Foreskin keratinocyte (primary cell): ENCODE measurements at places on chromosomes 13 and 19. TPM values are rescaled to one million over a fixed set of nuclear protein-coding genes. Genes with fewer than 3 reads are reported as not detected.

CASP14 gene
- total RNA-seq, result 0.07 and 0.10 TPM in 2 replicates

DNA sequence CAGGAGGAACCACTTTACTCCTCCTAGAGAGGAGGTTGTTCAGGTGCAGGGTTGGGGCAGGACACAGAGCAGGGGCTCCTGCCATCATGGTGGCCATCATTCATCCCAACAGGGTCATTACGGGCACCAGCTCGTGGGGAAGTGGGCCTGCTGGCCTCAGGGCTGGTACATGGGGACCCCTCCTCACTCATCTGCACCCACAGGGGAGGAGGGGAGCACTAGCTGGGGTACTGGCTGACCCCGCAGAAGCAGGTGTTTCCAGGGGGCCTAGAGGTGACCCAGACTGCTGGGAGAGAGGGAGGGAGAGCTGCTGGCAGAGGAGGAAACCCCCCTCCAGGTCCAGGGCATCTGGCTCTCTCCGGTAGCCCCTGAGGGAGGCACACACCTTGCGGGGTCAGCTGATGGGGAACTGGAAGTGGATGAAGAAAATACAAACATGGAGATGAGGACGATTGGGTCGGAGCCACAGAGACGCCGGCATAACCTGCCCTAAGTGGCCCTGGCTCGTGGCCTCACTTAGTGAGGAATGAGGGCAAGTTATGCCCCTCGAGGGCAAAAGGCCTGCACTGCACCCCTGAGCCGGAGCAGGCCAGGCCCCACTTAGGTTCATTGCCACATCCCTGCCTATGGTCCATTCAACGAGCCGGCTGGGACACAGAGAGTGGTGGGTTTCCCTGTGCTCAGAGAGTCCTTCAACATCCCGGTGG, 76.2 kb downstream of the SOX1 start:
- no peak for DNase-seq

GRCh38 chr13:32045982-32046785, 14.6 kb downstream of the FRY start:
- DNase-seq, result peak; percentile 3

- DNase-seq, result no peak
Observed at GRCh38 chr19:41626278-41626677, 596 bp downstream of the CEACAM4 start.

GRCh38 chr19:31516756-31517155, 167.5 kb upstream of the TSHZ3 start:
- DNase-seq, result no peak

DNA sequence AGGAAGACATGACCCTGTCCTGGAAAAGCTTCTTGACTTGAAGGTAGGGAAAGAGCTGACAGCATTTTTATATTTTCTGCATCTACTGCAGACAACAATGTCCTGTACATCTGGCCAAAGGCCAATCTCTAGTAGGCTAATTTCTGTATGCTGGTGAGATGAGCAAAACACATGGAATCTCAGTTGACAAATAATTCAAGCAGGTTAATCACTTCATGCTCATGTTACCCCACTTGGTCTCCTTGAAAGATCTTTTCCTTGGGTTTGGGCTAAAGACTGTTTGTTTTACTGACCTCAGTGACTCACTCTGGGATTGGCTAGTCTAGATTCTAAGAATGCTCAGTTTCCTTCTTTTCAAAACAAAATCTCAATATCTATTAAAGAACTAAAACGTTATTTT, 298.8 kb downstream of the LMO7 start:
- no peak for DNase-seq

DNA sequence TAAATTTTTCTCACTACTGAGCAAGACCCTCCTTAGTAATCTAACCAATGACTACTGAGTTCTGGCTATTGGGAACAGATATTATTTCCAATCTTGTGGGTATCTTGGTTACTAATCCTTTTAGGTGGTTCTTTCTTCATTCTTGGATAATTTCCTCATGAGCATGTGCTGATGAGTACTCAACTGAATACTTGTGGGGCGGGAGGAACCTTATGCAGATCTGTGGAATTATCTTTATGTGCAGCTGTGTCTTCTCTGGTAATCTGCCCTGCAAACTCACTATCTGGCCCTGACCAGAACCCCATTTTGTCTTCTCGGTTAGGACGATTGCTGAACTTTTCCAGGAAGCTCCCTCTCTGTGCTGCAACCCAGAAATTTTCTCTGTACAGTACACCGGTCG, 89.7 kb upstream of the TRPC4 start:
- DNase-seq, result no peak

PRTN3 gene
- total RNA-seq, result not detected in 2 replicates

DNA sequence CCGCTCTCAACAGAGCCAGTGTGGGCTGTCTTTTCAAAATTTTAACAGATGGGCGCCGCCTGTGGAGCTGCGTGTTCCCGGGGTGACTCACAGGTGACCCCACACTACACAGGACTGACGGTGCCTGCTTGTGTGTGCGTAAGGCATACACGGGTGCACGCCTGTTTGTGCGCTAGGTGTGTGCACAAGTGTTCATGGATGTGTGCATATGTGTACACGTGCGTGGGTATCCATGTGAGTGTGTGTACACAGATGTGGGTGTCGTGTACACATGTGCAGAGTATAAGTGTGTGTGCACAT, 92.7 kb upstream of the SOX1 start:
- DNase-seq, result no peak

FAAP24 gene
- total RNA-seq, result 4.4 and 5.0 TPM in 2 replicates

- DNase-seq, result no peak
Observed at GRCh38 chr13:75092143-75092542, 389.8 kb downstream of the TBC1D4 start.

DNA sequence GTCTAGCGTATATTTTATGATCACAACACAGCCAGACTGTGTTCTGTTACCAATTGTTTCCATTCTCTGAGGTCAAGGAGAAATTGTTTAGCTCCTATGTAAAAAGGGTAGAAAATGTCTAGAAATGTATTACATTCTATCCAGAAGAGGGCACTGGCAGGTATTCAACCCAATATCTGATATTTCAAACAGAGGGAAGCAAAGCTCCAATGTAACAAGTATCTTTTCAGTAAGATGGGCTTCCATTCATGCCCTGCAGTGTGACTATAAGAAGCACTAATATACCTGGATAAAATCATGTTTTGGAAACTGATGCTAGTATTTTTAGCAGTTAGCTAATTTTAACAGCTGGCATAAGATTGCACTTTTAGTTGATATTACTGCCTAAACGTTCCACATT, 312.7 kb downstream of the FGF14 start:
- DNase-seq, result no peak

DNA sequence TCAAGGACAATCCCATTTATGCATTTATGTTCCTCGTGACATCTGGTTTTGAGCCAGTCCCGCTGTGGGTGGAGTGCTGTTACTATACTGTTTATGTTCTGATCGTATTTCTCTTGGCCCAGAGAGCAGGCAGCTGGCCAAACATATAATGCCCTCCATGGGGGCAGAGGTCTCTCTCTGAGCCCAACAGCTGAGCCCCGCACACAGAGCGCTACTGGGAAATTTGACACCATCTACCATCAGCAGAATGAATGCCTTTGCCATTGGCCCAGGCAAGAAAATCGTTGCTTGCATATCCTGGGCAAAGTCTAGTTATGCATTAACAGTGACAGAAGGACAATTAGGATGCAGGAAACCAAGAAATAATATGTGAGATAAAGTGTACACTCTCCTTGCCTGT, 126.8 kb upstream of the CACNA1A start:
- DNase-seq, result no peak
